Hepatic stellate cell (primary cell): ENCODE measurements at places on chromosomes 16 and 17.

DNA sequence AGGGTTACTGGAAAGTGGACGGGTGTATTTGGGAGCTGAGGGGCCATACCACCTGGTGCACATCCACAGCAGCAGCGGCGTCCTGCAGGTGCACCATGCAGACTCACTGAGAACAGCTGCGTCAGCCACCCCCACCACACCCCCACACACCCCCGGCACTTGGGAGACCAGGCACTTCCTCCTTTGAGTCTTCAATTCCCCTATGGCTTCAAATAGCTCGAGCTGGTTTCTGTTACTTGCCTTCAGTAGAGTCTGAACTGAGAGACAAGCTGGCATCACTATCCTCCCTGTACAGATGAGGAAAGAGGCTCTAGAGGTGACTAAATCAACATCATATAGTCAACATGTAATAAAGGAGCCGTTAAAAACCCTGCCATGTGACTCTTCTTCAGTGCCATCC lies 15.4 kb downstream of the CUEDC1 start:
- no peak for DNase-seq

- peak; percentile 80 for DNase-seq
Measured at GRCh38 chr16:17273142-17273561, 197.6 kb downstream of the XYLT1 start.

GRCh38 chr17:74737299-74738050 lies 419 bp downstream of the RAB37 start:
- DNase-seq = no peak

GRCh38 chr17:82200135-82200534 lies 12.5 kb downstream of the CCDC57 start:
- no peak for DNase-seq

- DNase-seq = no peak
Measured at GRCh38 chr17:7128160-7128559, 13.5 kb upstream of the ASGR2 start.

DNA sequence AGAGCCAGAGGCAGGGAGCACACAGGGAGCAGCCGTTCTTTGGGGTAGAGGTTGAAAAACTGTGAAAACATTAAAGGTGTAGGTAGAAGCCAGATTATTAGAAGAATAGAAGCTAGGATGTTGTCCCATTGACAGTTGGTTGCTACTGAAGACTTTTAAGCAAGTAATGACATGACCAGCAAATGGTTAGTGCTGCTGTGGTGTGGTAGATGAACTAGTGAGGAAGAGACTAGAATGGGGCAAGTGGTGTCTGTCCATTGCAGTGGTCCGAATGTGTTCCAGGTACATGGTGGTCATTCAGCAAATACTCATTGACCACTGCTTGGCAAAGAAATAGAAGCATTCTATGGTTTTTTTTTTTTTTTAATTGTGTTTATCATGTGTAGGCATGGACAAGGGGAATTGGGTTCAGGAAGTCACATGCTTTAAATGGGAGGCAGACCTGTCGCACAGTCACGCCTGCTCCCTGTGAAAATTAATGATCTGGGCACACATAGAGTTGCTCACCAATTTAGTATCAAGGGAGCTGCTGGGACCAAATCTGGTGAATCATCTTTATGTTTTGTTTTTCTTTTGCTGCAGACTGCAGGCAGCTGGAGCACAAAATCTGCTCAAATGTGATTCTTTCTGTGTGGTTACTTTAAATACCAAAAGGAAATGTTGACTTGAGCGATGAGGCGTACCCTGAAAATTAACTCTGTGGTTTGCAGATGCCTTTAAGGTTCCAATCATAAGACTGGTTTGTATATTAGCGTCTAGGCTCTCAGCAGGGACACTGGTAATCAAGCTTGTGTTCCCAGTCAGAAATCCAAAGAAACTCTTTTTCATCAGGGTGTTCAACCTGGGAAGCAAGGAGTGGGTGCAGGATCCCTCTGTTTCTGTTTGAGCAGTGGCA lies 30.7 kb downstream of the YPEL2 start:
- DNase-seq = peak; percentile 50

DNA sequence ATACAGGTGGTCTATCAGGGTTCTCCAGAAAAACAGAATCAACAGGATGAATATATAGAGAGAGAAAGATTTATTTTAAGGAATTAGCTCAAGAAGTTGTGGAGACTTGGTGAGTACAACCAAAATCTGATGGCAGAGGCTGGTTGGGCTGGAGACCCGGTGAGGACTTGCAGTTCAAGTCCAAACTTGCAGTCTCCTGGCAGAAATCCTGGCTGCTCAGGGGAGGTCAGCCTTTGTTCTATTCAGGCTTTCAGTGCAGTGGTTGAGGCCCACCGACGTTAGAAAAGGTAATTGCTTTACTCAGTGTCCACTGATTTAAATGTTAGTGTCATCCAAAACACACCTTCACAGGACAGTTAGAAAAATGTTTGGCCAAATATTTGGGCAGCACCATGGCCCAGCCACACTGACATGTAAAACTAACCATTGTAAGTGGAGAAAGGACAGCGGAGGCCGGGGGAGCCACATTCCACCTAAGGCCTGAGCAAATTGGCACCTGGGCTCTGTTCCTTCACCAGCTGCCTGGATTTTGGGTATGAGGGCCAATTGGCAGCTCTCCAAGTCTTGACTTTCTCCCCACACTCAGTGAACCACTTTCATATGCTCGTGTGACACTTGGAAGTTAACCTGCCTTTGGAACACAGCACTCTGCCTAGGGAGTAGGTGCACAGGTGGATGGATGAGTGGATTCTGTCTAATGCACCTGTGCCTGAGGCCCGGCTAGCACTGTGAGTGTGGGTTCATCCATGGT lies 54.7 kb downstream of the CACNG5 start:
- DNase-seq = no peak

DNA sequence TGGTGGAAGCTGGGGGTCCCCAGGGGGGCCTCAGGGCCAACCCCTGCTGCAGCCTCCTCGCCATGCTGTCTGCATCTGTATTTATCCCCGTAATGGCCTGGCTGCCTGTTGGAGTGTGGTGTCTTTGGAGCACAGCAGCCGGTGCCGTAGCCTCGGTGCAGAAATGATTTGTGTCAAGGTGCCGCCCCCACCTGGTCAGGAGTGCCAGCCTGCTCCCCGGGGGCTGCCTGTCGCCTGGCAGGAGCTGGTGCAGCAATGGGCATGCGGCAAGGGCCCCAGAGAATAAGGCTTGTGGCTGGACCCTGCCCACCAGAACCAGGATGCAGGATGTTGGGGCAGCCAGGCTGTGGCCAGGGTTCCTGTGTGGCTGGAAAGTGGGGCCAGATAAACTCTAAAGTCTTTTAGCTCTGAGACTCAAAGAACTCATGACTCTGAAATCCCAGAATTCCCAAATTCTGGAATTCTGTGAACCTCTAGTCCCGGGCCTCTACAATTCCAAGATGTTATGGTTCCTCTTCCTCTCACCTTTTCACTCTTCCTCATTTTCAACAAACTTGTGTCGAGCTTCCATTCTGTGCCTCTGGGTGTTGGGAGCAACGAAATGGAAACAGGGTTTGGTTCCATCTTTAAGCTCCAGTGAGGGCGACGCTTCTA lies 5.9 kb downstream of the CPNE2 start:
- no peak for DNase-seq

DNA sequence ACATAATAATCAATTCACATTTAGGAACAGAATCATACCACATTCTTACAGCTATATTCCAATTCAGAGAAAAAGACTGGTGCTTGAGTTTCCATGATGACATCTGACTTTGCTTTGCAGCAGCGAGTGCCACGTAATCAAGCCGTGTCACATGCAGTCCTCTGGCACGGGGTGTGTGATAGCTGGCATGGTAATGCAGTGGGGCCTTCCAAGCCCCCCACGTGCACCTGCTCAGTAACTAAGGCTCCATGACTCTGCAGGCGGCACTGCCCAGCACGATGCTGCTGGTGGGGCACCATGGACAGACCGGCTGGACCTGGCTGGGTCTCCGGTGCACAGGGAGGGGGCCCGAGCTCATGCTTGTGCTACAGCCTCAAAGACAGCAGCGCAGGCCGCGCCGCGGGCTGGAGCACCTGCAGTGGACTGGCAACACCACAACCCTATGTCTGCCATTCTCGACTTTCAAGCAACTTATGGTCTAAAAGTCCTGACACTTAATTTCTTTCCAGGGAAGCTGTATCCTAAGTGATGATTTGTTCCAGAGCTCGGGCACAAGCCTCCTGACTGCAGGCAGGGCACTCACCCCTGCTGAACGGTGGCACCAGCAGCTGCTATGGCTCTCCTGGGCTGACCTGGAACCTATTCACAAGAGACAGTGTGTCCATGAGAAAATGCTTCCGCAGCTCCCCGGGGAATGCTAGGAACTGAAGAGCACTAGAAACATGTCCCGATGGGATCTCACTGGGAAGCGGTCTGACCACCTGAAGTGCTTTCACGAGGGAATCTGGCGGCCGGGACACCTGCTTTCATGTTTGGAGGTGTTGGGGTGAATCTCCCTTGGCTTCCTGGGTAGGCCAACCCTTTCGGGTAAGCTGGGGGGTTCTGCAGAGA lies 99.5 kb upstream of the DNAH17 start:
- no peak for DNase-seq

- DNase-seq = no peak
Measured at GRCh38 chr17:62702746-62703260, 75.3 kb downstream of the MRC2 start.

DNA sequence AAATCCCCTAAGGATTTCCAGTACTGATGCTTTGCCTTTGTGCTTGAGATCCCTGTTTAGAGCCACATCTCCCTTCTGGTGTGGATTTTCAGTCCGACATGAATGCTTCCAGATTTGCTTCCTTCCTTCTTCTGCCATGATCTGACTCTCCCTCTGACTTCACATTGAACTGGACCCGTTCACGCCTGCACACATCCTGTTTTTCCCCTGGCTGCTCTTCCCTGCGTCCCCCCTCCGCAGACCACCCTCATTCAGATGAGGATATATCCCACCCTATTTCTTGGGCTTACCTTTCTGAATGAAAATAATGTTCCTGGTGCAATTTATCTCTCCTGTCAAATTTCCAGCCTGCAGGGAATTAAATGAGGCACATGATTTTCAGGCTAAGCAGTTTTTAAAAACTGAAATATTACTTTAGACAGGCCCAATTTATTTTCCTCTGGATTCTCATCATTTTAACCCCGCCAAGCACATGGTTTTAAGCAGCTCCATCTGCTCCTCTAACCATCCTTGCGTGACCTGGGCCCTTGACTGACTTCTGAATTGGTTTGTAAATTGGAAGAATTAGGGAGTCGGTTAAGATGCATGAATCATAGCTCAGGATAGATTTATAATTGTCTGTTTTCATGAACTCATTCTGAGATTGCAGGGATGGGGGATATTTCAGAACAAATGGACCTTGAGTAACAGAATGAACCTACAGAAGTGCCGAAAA lies 59.2 kb downstream of the BMERB1 start:
- peak; percentile 28 for DNase-seq

GRCh38 chr17:42759982-42760651 lies 910 bp upstream of the RAMP2 start:
- DNase-seq = no peak

DNA sequence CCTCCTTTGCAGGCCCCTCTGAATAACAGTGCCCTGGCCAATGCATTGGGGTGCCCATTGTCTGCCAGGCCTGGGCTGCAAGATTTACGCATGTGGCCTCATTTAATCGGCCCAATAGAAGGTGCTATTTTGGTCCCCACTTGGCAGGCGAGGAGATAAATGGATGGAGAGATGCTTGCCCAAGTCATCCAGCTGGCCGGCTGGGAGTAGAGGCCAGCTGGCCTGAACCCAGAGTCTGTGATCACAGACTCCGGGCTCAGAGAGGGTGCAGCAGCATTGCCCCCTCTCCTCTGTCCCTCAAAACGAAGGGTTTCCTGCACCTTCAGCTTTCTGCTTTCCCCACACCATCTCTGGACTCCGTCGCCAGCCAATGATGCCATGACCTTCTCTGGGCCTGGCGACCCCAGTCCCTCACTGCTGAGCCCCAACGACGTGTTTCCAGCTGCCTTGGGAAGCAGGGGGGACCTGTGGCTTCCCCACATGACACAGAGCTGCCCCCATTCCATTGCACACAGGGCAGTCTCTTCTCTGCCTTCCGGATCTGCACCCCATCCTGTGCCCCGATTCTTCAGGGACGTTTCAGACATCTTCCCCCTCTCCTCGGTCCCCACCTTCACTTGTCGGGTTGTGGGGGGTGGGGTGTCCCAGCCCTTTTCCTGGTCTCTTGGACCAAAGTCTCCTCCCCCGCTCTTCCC lies 3.5 kb upstream of the ADGRG1 start:
- DNase-seq = no peak

GRCh38 chr16:22400900-22401299 lies 26.5 kb upstream of the CDR2 start:
- no peak for DNase-seq

DNA sequence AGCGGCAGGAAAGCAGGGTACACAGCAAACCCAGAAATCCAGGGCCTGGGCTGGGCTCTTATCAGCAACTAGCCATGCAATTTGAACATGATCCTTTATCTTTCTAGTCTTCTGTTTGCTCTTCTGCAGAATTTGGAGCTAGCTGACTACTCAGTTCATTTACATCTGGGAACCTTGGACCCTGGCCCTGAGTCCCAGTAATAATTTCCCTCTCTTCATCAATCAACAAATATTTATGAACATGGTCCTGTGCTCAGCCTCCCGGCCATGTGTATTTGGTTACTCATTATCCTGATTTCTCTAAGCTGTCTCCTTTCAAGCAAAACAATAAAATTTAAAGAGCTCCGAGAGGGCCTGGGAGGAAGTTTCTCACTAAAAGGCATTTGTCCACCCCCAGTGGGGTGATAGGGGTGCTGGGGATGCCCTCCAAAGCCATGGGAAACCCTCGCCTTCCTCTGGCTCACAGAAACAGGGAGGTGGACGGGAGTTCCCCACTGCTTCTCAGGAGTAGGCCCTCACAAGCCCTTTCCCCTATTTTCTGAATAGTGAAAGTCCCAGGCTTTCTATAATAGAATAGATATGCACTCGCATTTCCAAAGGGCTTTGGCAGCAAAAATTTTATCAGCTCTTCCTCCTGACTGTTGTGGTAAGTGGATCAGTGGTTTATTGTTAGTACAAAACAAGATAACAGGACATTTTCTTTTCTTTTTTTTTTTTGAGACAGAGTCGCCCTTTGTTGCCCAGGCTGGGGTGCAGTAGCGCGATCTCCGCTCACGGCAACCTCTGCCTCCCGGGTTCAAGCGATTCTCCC lies 6.9 kb upstream of the WDR59 start:
- no peak for DNase-seq

GRCh38 chr17:75183999-75184884 lies 1.5 kb upstream of the SUMO2 start:
- no peak for DNase-seq

DNA sequence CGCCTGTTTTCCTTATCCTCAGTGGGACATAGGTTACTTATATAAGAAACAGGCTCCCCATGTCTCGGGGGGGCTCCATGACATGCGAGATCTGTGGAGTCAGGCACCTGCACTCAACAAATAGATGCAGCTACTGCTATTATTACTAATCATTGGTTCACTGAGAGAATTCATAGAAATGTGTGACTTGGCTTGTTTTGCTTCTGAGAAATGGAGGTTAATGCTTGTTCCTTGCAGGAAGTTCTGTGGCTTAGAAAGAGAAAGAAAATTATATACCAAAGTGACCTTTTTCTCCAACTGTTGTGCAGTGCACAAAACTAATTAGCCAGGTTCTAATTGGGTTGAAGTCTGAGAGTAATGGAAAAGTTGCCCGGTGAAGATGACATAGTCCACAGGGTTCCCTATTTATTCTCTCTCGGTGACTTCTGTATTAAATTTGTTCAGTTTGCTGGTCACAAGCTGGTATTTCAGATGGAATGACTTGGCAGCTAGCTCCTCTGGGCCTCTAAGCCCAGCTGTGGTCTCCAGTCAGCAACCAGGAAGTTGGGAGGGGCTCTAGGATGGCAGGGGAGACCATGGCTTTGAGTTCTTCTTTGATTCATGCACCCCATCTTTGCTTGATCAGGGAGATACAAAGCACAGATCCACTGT lies 17.6 kb upstream of the MAF start:
- DNase-seq = no peak

GRCh38 chr17:62064029-62064790 lies 868 bp downstream of the MED13 start:
- DNase-seq = no peak
